Stimulated activated CD8-positive, alpha-beta memory T cell treated with anti-CD3 and anti-CD28 coated beads, Interleukin-7, amount 100 ng/mL, for 1 hour (primary cell): ENCODE measurements at places on chromosomes 4 and X.

- DNase-seq = no peak
These were observed 127.6 kb upstream of the SH3RF1 start for GRCh38 chr4:169398316-169398715.

GRCh38 chrX:40109288-40110008 is 11.7 kb upstream of the BCOR start:
- DNase-seq = no peak

GRCh38 chrX:81957900-81958545 is 756.1 kb downstream of the SH3BGRL start:
- no peak for DNase-seq

DNA sequence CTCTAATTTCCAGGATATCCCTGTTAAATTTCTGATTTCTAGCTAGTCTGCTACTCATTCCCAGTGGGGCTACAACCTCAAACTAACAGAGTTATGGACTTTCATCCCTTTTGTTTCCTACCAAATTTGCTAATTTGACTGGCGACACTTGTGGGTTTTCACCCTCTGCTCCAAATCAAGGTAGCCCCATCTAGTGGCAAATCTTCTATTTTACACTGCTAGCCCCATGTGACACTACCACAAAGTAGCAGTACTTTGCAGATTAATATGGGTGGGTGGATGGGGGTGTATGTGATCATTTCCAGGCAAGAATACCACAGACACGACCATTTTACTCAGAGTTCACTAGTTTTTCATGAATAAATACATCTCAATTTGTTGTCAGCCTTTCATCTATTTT is 150.3 kb downstream of the MSL3 start:
- DNase-seq = no peak

DNA sequence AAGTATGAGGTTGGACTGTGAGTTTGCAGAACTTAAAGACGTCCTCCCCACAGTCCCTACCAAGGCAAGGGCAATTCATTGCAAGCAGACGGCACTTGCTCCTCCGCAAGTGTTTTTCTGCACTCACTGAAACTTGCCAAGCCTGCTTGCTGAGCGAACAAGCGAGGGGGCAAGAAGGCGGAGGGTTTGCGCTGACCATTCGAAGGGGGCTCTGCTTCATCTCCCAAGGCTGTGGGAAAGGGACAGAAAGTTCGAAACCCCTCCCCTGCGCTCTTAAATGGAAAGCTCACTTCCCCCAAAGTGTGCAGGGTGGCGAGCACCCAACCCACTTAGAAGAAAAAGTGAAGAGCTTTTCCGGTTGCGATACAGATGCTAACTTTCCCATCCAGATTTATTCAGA is 1.4 kb downstream of the MID1 start:
- no peak for DNase-seq

DNA sequence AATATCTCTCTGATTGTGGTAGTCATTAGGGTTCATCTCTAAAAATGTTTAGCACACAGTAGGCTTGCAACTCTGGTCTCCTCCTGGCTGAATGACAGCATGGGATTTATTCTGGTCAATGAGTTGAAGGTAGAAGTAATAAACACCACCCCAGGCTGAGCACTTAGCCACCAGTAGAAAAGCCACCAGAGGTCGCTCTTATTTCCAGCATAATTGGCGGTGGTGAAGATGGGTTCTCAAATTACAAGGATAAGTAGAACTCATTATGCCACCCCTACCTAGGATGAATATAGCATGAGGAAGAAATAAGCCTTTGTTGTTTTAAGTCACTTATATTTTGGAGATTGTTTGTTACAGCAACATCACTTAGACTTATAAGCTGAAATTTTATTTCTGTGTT is 302.7 kb downstream of the GPM6A start:
- no peak for DNase-seq

DNA sequence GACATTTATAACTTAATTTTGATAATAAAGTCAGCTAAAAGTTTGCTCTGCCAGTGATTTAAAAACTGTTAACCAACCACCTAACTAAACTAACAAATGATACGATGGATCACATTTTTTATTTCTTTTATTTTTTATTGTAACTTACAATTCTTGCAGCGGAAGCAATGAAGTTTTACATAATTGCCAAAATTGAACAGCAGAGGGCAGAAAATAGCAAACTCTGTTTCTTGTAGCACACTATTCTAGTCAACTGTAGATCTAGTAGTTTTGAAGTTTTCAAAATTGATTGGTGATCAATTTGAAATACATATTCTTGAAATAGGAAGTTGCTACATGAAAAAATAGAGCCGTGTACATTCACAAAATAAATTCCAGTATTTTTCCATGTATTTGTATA is 2.8 kb upstream of the GRIA2 start:
- no peak for DNase-seq

GRCh38 chr4:145580906-145581305 is 38.3 kb upstream of the MMAA start:
- no peak for DNase-seq

DNA sequence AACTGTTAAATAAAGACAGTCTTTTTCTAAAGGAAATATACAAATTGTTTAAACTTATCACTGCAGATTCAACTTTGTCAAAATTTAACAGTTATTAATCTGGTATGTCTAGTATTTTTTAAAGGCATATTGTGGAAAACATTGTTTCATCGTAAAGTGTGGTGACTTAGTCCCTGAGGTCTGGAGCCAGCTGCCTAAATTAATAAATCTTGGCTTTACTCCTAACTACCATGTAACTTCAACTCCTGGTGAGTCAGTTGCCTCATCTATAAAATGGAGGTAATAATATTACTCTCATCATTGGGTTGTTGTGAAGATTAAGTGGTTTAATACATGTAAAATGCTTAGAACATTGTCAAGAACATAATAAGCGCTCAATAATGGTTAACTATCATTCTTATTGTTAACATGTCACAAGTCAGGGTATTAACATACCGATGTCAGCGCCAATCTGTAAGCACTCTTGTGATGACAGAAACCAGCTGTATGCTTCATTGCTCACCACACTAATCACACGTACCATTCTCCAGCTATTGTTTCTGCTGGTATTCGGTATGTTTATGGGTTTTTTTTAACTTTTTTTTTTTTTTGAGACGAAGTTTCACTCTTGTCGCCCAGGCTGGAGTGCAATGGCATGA is 14.1 kb upstream of the SMIM43 start:
- DNase-seq = no peak

- peak; percentile 4 for DNase-seq
These were observed 110.0 kb downstream of the PSAPL1 start for GRCh38 chr4:7324651-7325121.

DNA sequence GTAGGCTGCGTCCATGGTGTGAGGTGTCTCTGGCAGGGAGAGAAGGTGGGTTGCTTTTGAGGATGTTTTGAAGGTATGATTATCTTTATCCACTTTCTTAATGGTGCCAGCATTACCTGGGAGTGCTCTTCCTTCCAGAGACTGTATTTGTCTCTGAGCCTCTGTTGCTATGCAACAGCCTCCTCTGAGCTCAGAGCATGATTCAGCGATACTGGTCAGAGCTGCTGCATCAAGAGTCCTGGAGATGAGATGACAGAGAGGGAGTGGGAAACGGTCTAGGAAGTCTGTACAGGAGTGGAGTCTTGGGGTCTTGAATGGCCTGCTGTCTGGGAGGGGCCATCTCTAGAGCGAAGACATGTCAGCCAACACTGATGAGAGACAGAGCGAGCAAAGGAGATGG is 104.4 kb upstream of the RAB40AL start:
- DNase-seq = no peak

- DNase-seq = no peak
These were observed 11.2 kb upstream of the CXCR3 start for GRCh38 chrX:71629467-71629866.

GRCh38 chrX:45133465-45133864 is 67.2 kb downstream of the DIPK2B start:
- no peak for DNase-seq

DNA sequence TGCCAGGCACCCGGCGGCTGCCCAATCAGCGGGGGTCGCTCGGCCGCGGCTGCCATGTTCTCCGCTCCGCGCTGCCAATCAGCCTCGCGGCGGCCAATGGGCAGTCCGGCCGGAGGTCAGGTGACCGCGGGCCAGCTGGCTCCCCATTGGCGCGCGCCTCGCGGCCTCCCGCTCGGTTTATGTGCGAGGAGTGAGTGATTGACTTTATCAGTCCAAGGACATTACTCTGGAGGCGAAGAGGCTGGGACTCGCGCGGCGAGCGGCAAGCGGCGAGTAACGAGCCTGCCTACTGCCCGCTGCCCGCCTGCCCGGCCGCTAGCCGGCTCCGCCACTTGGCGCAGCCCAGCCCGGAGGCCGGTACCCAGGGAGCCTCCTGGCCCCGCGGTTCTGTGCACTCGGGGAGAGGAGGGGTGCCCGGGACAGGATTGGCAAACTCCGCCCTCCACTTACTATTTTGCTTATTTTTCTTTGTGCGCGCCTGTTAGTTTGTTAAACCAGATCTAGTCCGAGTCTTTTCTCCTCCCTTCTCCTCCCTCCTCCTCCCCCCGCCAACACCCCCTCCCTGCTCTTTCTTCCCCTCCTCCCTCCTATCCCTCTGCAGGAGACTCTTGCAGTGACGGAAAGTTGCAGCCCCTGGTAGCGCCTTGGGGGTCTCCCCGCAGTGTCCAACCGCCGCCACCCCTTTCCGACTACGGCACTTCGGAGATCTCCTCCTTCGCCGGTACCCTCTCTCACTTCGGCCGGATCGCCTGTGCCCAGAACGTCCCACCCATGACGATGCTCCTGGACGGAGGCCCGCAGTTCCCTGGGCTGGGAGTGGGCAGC is at the start of gene ZIC3:
TSS of gene ZIC3 (plus strand) at position 207 of the 825 bp plus-strand sequence. CDS start at position 772, 565 bp downstream.
- DNase-seq = no peak

DNA sequence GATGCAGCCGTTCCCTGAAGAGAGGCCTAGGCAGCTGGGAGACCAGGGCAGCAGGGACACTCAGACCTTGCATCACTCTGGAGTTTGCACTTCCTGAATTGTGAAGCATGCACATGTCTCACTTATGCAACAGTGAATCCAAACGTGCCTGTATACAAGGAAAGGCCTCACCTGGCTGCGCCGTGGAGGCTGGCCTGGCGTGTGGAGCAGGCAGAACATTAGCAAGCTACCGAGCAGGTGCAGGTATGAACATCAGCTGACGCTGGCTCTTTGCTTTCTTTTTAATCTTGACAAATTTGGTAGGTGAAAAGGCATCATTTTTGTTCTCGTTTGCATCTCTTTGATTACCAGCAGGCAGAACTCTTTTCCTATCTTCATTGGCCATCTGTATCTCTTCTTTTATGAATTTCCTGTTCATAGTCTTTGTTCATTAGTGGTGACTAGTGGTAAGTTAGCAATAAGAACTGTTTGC is 37.1 kb upstream of the IRAK1 start:
- DNase-seq = no peak

- DNase-seq = no peak
These were observed 9.1 kb upstream of the ELF4 start for GRCh38 chrX:130119312-130119898.

DNA sequence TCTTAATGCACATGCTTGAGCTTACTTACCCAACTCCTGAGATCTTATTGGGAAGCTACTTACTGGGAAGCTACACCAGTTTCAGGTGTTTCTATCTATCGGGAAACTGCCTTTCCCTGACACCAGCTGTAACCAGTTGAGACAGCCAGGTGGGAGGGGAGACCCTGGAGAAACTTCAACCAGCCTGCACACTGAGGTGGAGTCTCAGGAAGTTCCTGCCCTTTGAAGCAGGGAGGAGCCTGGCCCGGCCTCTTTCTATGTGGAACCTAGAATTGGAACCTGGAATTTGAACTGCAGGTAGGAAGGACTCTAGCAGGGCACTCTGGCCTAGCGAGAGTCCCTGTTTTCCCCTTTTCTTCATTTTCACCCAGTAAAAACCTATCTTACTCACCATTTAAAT is 425.8 kb upstream of the PABPC4L start:
- DNase-seq = no peak

GRCh38 chr4:102789317-102789717 is 28.5 kb upstream of the MANBA start:
- no peak for DNase-seq

DNA sequence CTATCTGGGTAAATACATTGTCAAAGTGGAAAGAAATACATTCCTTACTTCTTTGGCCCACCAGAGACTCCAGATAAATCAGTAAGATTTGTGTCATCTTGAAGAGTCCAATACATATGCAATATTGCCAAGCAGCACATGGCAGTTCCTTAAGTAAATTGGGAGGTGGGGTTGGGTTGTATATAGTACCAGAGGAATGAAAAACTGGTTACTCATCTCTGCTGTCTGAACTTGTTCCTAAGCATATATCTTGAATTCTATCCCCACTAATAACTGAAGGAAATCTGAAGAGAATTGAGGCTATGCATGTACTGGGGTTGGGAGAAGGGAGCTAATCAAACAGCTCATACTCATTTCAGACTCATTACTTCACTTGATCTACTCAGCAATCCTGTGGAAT is 14.8 kb downstream of the TCEAL8 start:
- DNase-seq = no peak

GRCh38 chrX:72243472-72243871 is 4.6 kb upstream of the ERCC6L start:
- DNase-seq = no peak

DNA sequence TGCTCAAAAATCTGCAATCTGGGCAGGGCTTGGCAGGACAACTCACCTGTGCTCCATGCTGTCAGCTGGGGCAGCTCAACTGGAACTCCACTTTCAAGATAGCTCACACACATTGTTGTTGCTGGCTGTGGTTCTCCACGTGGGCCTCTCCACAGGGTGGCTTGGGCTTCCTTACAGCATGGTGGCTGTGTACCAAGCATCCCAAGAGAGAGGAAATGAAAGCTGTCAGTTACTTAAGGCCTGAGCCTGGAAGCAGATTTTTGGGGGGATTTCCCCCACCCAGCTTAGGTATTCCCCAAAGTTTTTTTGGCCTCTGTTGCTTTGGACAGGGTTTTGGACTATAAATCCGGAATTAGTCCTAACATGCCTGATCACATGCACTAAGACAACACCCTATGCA is 81.0 kb downstream of the BCOR start:
- DNase-seq = no peak

DNA sequence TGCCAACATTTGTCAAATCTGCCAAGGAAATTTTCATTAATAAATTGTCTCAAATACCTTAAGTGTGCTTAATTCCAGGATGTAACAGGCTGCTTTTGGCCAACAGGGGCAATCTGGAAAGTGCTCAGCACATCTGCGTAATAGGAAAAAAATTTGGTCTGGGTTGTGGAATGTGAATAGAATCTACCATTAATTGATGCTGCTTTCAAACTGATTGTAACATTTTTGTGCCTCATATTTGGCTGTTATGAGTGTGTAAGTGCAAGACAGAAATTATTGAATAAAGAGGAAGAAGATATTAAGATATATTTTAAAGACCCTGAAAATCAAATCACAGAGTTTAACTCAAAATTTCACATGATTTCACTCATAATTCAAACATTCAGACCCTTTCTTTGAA is 41.1 kb downstream of the REELD1 start:
- no peak for DNase-seq

DNA sequence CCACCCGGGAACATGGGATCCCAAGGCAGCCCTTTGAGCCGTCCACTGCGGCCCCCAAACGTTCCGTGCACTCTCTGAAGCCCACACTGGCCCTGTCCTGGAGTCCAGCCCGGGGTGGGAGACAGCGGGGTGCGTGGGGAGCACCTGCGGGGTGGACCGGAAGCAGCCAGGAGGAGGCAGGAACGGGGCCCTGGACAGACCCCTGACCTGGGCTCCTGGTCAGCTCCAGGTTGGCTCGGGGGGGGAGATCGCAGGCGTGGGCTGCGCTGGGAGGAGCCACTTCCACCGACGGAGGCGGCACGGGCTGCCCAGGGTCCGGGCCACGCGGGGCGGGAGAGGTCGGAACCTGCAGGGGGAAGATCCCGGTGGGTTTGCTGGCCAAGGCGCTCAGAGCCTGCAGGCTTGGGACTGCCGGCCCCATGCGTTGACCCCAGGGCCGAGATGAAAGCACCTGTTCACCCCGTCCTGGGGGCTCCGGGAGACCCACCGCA is 5.7 kb upstream of the PLCXD1 start:
- no peak for DNase-seq

GRCh38 chr4:74768857-74769525 is 25.3 kb downstream of the BTC start:
- no peak for DNase-seq
